ENCODE measurements at places on chromosomes 6 and 20.

- DNase-seq = no peak
Observed at GRCh38 chr20:10618611-10619245, 55.1 kb downstream of the JAG1 start.

- DNase-seq = no peak
Observed at GRCh38 chr20:22562620-22563019, 21.8 kb downstream of the FOXA2 start.

DNA sequence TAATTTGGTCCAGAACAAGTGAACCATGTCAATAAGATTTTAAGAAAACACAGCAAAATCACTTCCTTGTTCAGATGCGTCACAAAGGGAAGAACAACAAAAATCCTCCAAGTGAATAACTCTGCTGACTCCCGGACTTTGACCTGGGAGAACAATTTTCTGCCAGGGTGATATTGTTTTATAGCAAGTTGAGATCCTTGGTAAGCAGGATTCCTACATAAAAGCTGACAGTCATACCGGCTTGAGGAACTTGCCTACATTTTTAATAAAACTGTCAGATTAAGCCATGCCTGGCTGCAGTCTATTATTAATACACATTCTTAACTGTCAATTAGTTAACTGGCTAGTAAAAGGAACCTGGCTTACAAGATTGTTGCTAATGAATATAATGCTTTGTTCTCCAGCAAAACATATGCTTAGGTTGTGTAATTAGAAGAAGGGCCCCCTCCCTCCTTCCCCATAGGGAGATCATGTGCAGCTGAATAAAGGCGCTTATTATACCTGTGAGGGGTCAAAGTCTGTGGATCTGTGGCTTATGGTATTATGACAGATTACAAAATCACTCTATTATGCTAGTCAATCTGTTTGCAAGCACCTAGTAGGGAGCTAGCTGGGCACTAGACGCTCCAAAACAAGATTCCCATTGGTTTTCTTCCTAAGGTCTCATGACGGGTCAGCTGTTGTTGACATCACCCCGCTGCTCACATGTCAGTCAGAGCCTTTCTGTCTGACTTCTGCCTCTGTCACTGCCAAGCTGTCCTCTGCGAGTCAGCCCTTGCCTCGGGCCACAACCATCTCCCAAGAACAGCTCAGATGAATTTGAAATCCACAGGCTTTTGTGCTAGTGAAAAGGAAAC, 44.6 kb upstream of the SEC63 start:
- no peak for DNase-seq

DNA sequence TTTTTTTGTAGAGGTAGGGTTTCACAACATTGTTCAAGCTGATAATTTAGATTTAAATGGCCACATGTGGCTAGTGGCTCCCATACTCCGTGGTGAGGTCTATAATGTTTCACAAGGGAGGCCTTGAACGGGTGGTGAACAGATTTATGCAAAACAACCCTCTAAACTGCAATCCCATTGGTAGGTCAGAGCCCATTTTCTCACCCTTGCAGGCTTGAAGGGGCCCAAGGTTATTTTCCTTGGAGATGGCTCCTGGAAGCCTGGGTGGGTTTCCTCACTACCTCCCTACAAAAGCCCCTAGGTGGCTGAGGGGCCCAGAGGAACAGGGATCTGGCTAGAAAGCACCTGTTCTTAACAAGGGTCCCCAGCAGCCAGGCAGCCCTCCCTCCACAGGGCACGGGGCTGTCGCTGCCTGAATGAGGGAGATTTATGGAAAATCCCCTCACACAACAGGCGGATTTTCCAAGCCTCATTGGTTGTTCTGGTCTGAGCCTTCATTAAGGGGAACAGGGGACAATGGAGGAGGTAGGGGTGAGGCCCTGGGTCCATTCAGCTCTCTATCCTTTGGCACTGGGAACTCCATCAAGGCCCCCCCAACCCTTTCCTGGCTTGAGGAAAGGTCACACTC, 64.6 kb downstream of the VEGFA start:
- DNase-seq = no peak

- DNase-seq = no peak
Observed at GRCh38 chr6:132410830-132411229, 9.6 kb upstream of the MOXD1 start.

DNA sequence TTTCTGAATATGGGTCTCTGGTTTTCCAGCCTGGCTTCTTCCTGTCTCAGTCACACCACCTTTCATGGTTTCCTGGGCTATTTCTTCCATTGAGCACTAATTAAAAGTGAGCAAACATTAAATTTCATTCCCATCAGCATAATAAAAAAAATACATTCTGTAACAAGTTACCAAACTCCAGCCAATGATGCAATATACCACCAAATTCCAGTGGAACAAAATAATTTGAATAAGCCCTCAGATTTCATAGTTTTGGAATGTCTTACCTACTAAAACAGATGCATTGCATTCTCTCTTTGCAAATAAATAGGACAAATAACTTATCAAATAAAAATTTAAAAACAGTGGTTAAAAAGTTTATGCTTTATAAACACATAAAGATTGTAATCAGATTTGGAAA, 97.8 kb upstream of the PRDM1 start:
- no peak for DNase-seq

GRCh38 chr6:152343735-152344360, 293.3 kb downstream of the SYNE1 start:
- DNase-seq = no peak

- DNase-seq = no peak
Observed at GRCh38 chr20:4573564-4574355, 147.9 kb upstream of the PRND start.

- no peak for DNase-seq
Observed at GRCh38 chr6:102474041-102474807, 1080.7 kb downstream of the GRIK2 start.

DNA sequence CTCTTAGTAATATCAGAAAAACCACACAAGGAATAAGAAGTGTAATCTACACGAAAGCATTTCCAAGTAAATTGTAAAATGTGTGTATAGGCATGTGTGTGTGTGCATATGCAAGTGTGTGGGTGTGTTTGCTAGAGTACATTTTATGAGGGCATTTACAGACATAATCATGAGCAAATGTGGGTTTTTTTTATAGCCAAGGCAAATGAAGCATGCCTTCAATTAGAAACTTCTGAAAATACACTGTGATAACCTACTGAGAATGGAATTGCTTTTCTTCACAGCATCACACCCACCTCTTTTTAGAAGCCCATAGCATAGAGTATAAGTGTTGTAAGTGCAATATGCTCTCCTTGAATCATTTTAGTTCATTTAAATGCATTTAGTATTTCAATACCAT, 1721.1 kb downstream of the GRIK2 start:
- DNase-seq = no peak

DNA sequence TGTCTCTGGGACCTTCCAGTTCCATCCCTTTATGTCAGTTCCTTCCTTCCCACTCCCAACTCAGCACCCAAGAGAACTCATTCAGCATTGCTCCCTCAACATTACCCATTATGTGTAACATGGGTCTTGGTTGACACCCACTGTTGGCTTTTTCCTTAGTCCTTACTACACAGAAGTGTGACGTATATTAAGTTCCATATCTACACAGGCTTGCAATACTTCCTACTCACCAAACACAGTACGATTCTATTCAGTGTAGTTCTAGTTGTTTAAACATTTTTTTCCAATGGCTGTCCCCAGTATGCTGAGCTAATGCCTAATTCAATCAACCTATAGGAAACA, 37.7 kb downstream of the ARHGAP18 start:
- no peak for DNase-seq
